ENCODE measurements at places on chromosomes 16 and 17.
A peak's percentile ranks its signal among the peaks of the same experiment; 100 is the strongest.

DNA sequence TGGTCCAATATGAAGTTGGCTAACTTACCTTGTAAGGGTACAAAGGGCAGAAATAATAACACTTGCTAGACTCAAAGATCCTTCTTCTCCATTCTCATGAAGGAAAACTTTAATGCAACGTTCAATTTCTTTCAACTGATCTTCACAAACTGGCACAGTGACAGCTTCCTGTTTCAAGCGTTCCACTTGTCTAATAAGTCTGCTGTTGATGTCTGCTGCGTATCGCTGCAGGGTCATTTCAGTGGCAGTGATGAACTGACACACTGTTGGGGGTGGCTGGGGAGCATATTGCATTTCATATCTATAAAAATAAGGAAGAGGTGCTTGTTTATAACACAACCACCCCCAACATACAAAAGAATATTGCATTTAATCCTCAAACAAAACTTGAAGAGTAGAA lies 33.5 kb upstream of the ARL6IP1 start:
- no peak for DNase-seq

GRCh38 chr16:70534971-70535370 lies 11.4 kb downstream of the SF3B3 start:
- DNase-seq: no peak

DNA sequence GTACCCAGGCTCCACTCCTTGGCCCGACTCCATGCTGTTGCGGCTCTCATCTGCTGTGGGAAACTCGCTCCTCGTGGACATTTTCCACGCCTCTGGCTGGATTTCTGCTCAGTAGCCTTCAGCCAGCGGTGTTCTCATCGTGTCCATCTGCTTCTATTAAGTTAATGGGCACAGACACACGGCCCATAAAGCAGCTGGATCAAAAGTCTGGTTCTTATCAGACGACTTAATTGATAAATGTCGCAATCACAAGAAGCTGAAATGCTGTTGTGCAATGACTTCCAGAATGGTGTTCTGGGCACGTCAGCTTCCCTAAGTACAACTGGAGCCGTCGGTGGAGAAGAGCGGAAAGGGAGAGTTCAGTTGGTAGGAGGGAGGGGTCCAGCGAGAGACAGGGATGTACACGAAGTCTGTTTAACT lies 211.7 kb upstream of the CHMP6 start:
- peak; percentile 62 for DNase-seq

GRCh38 chr17:72850410-72851118 lies 241.9 kb downstream of the SLC39A11 start:
- DNase-seq: peak; percentile 14

GRCh38 chr16:85631802-85632393 lies 18.8 kb downstream of the GSE1 start:
- DNase-seq: no peak

GRCh38 chr16:56275076-56275475 lies 83.8 kb downstream of the GNAO1 start:
- DNase-seq: no peak

DNA sequence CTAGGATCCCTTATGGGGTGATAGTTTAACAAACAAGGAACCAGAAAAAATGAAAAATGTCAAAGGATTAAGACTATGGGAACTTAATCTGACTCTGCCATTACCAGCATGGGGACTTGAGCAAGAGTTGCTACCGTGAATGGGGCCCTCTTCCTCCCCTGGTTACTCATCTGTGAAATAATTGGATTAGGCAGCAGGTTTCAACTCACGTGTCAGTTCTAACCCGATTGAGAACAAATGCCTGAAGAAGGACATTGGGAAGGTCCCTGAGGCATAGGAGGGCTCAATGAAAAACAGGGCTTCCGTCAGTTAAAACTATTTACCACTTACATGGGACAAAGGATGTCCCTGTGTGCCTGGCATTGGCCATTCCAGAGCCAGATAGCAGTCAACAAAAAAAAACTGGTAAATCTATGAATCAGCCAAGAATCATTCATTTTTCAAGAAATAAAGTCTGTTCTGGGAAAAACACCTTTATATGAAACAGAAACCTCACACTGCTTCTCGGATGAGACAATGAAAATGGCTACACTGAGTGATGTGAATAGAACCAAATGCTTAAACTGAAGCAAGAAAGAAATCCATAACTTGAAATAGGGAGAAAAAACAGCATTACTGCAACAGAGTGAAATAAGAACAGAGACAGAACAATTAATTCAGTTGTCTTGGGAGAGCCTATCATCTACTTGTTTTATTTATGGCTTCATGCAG lies 104.3 kb downstream of the ADAMTS18 start:
- DNase-seq: no peak

GRCh38 chr16:51326131-51326856 lies 175.2 kb upstream of the SALL1 start:
- peak; percentile 74 for DNase-seq

- DNase-seq: no peak
Measured at GRCh38 chr17:64263000-64263766, at the start of gene TEX2. Gene TEX2, minus strand, starts transcription at chr17:64263260. Its CDS starts 49,043 bp downstream, at chr17:64214217.

DNA sequence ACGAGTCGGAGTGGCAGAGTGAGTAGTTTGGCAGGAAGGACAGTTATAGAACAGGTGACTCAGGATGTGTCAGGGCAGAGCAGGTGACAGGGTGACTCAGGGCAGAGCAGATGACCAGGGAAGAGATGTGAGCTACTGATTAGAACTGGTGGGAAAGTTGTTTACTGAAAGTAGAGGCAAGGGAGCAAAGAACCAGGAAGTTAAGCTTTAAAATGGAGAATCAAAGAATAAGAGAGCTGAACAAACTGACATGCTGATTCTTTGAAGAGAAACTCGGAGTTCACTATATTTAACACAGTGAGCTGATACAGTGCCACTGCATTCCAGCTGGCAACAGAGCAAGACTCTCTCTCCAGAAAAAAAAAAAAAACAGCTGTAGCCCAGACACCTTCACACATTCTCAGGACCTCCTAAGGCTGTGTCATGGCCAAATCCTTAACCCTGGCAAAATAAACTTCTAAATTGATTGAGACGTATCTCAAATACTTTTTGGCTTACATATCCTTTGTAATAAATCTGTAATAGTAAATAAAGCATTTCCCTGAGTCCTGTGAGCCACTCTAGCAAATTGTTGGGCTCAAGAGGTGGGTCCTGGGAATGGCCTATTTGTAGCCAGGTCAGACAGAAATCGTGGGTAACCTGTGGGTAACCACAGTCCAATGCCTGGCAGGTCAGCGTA lies 12.3 kb upstream of the UBE2I start:
- DNase-seq: no peak

DNA sequence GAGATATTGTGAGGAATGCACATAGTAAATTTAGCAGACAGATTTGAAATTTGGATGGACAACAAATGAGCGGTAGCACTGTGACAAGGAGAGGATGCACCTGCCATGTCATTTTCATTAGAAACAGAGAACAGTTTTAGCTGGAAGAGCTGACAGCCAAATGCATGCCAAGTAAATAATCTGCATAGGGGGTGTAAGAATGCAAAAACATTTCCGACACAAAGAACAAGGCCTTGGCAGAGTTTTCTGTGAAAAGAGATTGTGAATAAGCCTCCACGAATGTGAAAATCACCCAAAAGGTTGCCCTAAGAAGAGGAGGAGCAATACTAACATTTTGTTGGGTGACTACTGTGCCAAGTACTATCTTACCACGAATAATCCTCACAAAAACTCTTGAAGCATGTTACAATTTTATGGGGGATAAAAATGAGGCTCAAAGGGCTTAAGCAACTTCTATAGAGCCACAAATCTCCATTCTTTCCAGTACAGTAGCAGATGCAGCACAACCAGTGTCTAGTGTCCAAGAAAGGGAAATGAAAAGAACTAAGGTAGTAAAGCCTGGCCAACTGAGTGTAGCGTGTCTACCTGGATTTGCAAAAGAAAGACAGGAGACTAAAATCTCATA lies 28.3 kb downstream of the TMEM100 start:
- no peak for DNase-seq

DNA sequence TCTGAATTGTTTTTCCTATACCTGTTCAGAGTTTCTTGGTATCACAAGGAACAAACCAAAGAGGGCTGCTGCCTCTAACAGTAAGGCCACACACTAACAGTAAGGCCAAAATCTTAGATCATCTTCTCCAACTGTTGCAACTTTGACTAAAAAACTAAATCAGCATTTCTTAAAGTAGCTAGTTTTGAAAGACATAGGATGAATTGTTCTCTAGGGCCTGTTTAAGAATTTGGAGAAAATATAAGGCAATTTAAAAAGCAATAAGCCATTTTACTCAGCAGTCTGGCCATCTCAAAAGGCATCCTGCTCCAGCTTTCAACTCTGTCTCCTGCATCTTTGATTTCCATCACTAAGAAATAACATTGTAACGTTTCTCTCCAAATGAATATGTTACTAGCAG lies 105.0 kb upstream of the MON1B start:
- no peak for DNase-seq

DNA sequence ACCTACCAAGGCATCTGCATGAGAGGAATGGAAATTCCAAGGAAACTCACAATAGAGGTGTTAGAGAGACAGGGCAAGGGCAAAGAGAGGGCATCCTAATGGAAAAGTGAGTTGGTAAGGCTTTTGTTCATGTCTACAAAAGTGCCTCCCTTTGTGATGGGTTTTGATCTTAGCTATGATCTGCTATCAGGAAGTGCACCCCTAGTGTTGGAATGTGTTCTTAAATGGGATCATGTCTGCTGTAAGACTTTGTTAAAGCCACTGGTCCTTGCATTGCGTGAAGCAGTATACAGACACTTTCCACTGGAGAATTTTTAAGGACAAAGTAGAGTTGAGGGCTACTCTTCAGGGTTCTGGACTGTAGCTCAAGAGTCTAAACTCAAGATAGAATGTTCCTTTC lies 92.0 kb downstream of the MAP2K6 start:
- no peak for DNase-seq

DNA sequence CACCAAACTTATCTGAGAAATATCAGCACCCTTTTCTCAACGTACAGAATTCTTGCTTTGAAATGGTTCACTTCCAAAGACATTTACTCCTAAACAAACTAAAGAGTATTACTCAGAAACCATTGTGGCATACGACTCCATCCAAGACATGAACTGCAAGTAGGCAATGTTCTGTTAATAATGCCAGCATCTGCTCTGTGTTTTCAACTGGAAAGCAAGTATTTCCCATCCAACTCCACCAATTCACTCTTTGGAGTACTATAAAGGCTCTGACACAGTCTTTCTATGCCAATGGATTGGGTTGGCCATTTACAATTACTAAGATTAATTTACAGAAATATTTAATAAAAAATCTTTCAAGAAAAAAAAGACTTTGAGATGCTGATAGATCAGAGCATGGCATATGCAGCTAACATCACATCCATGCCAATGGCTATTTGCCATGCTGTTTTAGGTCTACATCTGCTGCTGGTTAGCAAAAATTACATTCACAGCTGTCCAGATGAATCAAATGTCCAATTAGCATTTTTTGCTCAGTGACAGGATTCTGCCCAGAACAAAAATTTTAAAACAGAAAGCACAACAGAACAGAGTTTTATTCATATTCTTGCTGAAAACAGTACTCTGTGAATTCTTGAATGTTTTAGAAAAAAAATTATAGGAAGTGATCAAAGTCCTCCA lies 65.9 kb upstream of the HLF start:
- DNase-seq: no peak

GRCh38 chr16:83730812-83731211 lies 77.0 kb upstream of the HSBP1 start:
- no peak for DNase-seq

DNA sequence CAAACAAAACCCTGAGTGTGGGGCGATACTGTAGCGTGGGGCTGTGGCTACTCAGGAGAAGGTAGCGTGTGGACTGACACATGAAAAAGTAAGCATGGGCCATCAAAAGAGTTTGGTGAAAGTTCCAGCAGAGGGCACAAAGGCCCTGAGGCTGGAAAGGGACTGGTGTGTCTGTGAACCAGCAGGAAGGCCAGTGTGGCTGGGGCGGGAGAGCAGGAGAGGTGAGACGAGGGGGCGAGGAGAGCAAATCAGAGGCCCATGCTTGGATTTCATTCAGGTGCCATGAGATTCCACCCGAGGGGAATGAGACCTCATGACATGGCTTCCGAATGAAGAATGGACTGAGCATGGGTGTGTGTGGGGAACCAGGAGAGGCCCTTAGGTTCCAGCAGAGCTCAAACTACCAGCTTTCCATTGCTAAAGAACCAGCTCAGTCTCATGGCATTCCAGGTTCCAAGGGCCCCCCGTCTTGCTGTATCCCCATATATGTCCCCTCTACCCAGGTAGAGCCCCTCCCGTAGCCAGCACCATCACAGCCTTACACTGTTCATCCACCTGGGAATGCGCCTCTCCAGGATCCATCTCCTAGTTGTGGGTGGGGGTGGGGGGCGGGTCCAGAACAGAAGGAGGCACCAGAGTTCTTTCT lies 31.1 kb downstream of the TRPV2 start:
- DNase-seq: no peak

DNA sequence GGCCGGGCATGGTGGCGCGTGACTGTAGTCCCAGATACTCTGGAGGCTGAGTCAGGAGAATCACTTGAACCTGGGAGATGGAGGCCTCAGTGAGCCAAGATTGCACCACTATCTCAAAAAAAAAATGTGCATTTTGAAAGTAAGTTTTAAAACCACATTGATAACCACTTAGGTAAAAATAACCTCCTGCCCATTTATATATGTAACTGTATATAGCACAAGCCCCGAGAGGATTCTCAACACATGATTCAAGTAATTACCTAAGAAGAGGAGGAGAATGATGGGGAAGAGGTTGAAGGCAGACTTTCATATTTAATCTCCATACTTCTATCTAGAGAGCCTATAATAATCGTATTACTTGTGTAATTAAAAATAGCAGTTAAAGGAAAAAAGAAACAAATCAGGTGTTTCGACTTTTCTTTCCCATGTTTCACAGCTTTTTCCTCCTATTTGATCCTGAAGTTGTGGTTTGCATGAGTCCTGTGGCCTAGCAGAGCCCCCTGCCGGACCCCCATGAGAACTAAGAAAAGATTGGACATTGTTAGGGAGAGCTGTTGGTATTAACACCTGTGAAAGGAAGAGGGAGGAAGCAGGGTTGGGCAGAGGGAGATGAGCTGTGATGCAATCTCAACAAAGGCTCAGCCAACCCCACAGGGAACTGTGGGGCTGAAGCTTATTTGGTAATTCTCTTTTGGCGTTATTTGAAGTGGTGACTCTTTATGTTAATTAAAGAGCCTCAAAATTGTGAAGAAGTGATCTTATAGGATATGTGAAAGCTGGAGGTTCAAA lies 22.1 kb downstream of the PMFBP1 start:
- DNase-seq: no peak

GRCh38 chr17:72388765-72389473 lies 268.1 kb downstream of the SOX9 start:
- no peak for DNase-seq

GRCh38 chr16:14452066-14452465 lies 178.0 kb downstream of the PARN start:
- DNase-seq: no peak

GRCh38 chr17:15649861-15650421 lies 30.4 kb upstream of the FBXW10B start:
- DNase-seq: no peak

DNA sequence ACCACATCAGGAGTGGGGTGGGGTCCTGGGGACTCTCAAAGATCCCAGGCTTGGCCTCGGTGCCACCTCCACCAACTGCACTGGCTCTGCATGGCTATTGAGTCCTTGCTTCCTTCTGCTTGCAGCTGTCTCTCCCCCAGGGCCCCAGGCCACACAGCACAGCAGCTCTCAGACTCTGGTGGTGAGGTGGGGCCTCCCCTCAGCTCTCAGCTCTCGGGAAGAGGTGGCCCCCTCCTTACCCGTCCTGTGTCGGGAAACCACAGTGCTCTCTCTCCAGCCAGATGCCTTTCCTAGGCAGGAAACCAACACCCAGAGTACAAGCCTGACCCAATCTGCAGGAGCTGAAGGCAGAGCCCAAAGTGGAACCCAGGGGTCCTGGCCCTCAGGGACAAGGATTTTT lies 18.5 kb downstream of the SRCIN1 start:
- DNase-seq: no peak

GRCh38 chr17:16942141-16943031 lies 29.5 kb downstream of the TNFRSF13B start:
- no peak for DNase-seq

All from skeletal muscle cell (primary cell).